ENCODE measurements at places on chromosomes 12 and 14. TPM values are rescaled to one million over a fixed set of nuclear protein-coding genes. Genes with fewer than 3 reads are reported as not detected.

LYZ gene
- total RNA-seq = 5.3 TPM

AKAP3 gene
- 2.8 TPM for total RNA-seq

GRCh38 chr14:99246536-99247097 lies 25.4 kb downstream of the BCL11B start:
- DNase-seq = no peak

DNA sequence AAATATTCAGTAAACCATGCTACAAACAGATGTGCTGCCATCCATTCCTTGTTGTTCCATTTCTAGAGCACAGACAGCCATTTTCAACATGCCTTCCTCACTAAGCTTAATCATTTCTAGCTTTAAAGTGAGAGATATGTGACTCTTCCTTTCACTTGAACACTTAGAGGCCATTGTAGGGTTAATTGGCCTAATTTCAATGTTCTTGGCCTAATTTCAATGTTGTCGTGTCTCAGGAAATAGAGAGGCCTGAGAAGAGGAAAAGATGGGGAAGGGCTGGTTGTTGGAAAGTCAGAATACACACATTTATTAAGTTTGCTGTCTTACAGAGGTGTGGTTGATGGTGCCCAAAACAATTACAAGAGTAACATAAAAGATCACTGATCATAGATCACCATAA lies 435.1 kb downstream of the ZFP36L1 start:
- no peak for DNase-seq

Measured in dorsolateral prefrontal cortex (tissue), 122 donors.